Mucosa of gallbladder (tissue), 1 donor: ENCODE measurements at places on chromosomes 11 and 22.

DNA sequence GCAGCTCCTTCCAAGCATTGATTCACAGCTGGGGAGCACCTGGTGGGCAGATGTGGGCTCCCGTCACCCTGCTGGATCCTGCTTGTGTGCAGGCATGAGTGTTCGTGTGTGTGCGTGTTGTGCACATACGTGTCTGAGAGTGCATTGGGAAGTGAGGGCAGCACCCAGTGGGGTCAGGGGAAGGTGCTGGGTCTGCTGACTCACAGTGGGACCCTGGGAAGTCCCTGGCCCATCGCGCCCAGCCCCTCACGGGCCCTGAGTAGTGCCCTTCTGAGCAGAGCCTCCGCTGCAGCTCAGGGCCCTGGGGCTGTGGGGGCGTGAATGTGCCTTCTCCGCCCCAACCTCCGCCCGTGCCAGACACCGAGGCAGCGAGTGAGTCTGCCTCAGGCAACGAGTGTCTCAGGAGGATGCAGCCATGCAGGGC is 36.8 kb downstream of the WNT11 start:
- DNase-seq = no peak

DNA sequence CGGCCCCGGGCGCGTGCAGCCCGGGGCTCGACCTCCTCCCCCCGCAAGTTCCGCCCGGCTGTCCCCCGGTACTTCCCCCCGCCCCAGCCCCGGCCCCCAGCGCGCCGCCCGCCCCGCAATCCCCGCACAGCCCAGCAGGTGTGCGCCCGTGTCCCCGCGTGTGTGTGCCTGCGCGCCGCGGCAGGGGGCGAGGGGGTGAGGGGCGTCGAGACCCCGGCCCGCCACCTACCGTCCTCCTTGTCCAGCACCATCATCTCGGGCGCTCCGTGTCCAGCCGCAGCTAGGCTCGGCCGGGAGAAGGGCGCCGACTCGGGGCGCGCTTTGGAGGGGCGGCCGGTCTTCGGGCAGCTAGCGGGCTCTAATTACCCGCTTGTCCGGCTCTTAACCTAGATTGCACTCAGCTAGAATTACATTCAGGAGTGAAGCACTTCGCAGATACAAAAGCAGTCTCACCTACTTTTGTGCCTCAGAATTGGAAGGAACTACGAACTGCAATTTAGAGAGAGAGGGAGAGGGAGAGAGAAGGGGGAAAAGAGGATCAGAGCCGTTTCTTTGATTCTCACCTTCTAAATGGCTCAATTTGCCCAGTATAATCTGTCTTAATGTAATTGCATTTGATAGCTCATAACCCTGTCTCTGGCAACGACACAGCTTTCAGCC is 439 bp downstream of the LMO1 start:
- DNase-seq = no peak

GRCh38 chr11:63462137-63462536 is 28.8 kb downstream of the PLAAT5 start:
- no peak for DNase-seq

DNA sequence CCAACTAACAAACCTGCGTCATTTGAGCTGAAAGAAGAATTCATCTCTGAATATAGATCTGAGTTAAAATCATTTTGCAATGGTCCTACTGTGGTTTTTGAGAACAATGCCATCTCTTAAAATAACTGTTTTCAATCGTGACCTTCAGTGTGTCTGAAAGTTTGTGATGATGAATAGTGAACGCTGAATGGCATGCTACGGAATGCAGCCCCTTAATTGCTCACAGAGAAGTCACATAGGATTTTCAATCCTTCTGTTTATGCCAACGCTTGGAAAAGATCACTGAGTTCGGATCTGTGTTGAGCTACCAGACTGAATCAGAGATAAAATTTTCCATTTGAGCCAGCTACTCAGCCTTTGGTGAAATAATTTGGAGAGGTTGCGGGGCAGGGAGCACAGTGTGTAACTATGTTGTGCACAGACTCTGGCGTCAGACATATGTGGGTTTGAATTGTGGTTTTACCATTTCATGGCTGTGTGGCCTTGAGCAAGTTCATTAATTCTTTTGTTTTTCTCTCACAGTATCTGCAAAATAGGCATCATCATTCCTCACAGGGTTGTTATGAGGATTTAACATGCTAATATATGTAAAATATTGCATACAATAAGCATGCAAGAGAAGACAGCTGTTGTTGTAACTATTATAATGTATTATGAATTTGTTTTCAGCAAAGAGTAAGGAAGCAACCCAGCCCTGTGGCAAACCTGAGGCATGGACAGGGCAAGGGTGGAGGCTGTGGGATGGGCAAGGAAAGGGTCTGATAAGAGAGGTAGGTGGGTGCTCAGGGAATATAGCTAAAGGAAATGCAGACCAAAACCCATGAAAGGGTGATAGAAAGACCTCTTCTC is 679.9 kb downstream of the KCNA4 start:
- DNase-seq = no peak

DNA sequence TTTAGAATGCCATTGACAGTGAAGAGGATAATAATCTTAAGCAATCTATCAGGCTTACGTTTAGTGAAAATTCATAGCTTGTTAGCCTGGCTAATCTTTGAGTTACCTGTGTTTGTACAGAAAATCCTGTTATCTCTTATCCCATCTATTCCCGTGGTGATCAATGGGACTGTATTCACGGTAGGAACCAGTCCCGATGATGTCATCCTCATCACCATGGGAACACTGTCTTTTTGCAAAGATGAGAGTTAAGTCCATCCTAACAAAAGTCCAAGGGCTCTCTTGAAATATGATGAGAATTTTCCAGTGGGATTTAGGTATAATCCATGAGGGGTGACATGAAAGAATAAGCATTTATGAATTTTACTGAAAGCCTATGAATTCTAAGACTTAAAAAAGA is 762.2 kb downstream of the ETS1 start:
- DNase-seq = no peak

- no peak for DNase-seq
Measured at GRCh38 chr11:117570701-117571100, 226.3 kb downstream of the DSCAML1 start.
